ENCODE measurements at places on chromosomes 16 and 17. TPM values are rescaled to one million over a fixed set of nuclear protein-coding genes. Genes with fewer than 3 reads are reported as not detected.

GRCh38 chr17:35188111-35188510 is 6.1 kb downstream of the SLC35G3 start:
- no peaks in the 10 kb centered on the region for H3K4me1 ChIP-seq
- no peak for DNase-seq
- H3K27me3 ChIP-seq: no peaks in the 10 kb centered on the region
- no peak overlapping the region for H3K27ac ChIP-seq
- no peak overlapping the region for H3K4me3 ChIP-seq
- H3K36me3 ChIP-seq: no peaks in the 10 kb centered on the region

GRCh38 chr16:4689864-4690704 is 3.3 kb upstream of the NUDT16L1 start:
- peaks cover 20% of the 10 kb centered on the region for H3K4me1 ChIP-seq
- peak; percentile 13 for DNase-seq
- no peaks in the 10 kb centered on the region for H3K27me3 ChIP-seq
- H3K36me3 ChIP-seq: peaks cover 33% of the 10 kb centered on the region
- no peak overlapping the region for H3K27ac ChIP-seq
- H3K4me3 ChIP-seq: no peak overlapping the region

The GOSR1 gene
- 10.5 TPM for polyA plus RNA-seq

The KCNH6 gene
- polyA plus RNA-seq: 0.31 TPM

The CTF1 gene
- 4.5 TPM for polyA plus RNA-seq

The TEFM gene
- polyA plus RNA-seq: 13.3 TPM

- peak overlapping the region; percentile 100 for H3K27ac ChIP-seq
- peaks cover 12% of the 10 kb centered on the region for H3K36me3 ChIP-seq
- peaks cover 25% of the 10 kb centered on the region for H3K4me1 ChIP-seq
- peak overlapping the region; percentile 79 for H3K4me3 ChIP-seq
Measured at GRCh38 chr17:34979650-34980352, 511 bp upstream of the LIG3 start.

The SLC16A5 gene
- 7.9 TPM for polyA plus RNA-seq

- no peak overlapping the region for H3K4me3 ChIP-seq
- no peak overlapping the region for H3K27ac ChIP-seq
Measured at GRCh38 chr17:44297975-44298374, 10.4 kb upstream of the RUNDC3A start.

- H3K27ac ChIP-seq: no peak overlapping the region
- no peaks in the 10 kb centered on the region for H3K36me3 ChIP-seq
- H3K27me3 ChIP-seq: no peaks in the 10 kb centered on the region
- peak; percentile 62 for DNase-seq
- H3K4me3 ChIP-seq: no peak overlapping the region
- peaks cover 6% of the 10 kb centered on the region for H3K4me1 ChIP-seq
Measured at GRCh38 chr16:15427648-15428239, 6.6 kb upstream of the BMERB1 start.

- no peaks in the 10 kb centered on the region for H3K27me3 ChIP-seq
- no peak overlapping the region for H3K27ac ChIP-seq
- peaks cover 21% of the 10 kb centered on the region for H3K4me1 ChIP-seq
- no peak for DNase-seq
- peaks cover 94% of the 10 kb centered on the region for H3K36me3 ChIP-seq
- no peak overlapping the region for H3K4me3 ChIP-seq
Measured at GRCh38 chr17:29263916-29264315, 17.3 kb downstream of the CRYBA1 start.
